ENCODE measurements at places on chromosomes 1 and 21.
A peak's percentile ranks its signal among the peaks of the same experiment; 100 is the strongest.

DNA sequence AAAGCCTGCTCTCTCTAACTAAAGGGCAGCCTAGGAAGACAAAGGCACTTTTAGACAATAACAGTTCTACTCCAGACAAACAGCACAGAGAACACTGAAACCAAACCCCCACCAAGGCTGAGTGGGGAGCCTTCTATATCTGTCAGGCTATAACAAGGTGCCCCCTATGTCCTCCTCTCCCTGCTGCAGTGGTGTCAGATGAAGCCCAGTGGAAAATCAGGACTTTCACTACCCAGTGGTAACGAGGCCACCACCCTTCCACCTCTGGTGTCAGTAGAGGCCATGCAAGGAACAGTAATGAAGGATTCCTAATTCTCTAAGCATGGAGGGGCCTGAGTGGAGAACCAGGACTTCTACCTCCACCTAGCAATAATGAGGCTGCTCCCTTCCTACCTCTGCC is 83.7 kb downstream of the ZSWIM5 start:
- DNase-seq = no peak

DNA sequence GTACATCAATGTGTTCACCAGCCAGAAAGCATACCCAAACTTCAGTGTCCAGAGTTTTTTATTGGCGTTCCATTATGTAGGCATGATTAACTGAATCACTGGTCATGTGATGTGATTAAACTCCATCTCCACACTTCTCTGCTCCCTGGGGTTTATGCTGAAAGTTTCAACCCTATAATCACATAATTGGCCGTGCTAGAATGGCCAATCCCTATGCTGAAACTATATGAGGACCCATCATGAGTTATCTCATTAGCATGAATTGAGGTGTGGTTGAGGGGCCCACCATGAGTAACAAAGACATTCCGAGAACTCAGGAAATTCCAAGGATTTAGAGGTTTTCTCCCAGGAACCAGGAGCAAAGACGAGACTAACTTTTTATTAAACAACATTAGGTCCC is 31.8 kb upstream of the FBXO28 start:
- peak; percentile 66 for DNase-seq

DNA sequence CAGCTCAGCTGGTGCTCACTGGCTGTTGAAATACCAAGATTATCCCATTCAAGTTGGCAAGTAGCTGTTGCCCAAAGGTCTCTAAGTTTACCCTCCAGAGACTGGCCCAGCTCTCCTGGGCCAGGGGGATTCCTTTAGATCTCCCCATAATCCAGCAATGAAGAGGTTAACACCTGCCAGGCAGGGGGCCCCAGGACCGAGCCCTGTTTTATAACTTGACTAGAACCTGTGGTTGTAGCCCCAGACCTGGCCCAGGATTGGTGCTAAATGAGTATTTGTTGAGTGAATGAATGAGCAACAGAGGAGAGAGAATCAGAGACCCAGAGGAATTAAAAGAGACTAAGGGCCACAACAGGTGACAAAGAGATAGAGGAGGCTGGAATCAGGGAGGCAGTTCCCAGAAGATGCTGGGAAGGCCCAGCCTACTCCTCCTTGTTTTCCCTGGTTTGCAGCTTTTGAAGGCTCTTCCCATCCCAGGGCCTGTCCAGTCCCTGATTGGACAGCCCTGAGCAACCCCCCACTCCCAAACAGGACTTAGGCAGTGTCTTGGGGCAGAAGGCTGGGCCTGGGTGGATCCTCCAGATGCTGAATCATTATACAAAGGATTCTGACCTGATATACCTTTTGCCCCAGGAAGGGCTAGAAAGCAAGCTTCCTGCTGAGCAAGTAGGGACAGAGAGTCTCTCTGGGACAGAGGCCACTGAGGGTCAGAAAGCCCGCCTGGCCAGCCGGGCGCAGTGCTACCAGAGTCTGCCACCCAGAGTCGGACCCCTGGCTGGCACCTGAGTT is 2.4 kb upstream of the RHBG start:
- no peak for DNase-seq

GRCh38 chr1:23960291-23961020 is 828 bp downstream of the PNRC2 start:
- DNase-seq = no peak

- peak; percentile 18 for DNase-seq
Measured at GRCh38 chr1:86866665-86867064, 47.3 kb downstream of the SELENOF start.

DNA sequence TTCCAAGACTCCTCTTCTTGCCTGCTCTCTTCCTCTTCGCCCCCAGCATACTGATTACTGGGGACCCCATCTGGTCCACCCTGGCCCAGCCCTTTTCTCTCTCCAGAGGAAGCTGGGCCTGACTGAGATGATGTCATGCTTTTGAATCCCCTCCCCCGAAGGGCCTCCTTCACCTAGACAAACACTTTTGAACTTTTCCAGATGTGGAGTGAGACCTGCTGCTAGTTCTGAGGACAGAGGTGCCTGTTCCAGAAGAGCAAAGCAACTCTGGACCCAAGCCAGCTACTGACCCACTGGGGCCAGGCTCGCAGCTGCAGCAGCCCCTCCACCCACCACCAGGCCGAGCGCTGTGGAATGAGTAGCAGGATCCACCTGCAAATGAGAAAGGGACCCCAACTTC is 8.4 kb downstream of the CD34 start:
- DNase-seq = no peak

GRCh38 chr1:119222271-119222670 is 81.8 kb upstream of the WARS2 start:
- no peak for DNase-seq

DNA sequence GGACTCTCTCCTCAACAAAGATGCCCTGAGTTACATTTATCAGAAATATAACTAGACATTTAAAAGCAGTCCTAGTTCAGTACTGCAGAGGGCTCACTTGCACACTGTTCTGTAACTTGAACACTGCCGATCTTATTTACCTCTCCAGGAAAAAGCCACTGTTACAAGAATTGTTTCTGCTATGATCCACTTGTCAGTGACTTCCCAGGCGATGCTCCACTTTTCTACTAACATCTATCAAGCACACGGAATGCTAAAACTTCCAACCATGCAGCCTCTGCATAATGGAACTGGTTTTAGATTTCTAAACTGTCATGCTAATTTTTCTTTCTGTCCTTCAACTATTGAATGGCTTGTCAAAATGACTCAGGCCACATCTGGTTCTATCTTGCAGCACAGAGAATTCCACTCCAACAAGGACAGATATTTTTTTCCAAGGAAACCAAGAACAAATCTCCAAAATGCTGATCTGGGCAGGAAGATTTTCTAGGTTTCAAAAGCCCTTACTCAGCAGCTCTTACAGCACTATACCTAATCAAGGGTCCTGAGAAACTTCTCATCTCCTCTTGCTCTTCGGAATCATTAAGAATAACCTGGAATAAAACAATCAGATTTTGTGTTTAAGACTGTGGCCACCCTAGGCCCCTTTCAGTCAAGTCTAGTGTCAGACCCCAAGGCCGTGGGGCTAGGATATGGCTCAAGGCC is 9.9 kb downstream of the SEC16B start:
- DNase-seq = no peak

DNA sequence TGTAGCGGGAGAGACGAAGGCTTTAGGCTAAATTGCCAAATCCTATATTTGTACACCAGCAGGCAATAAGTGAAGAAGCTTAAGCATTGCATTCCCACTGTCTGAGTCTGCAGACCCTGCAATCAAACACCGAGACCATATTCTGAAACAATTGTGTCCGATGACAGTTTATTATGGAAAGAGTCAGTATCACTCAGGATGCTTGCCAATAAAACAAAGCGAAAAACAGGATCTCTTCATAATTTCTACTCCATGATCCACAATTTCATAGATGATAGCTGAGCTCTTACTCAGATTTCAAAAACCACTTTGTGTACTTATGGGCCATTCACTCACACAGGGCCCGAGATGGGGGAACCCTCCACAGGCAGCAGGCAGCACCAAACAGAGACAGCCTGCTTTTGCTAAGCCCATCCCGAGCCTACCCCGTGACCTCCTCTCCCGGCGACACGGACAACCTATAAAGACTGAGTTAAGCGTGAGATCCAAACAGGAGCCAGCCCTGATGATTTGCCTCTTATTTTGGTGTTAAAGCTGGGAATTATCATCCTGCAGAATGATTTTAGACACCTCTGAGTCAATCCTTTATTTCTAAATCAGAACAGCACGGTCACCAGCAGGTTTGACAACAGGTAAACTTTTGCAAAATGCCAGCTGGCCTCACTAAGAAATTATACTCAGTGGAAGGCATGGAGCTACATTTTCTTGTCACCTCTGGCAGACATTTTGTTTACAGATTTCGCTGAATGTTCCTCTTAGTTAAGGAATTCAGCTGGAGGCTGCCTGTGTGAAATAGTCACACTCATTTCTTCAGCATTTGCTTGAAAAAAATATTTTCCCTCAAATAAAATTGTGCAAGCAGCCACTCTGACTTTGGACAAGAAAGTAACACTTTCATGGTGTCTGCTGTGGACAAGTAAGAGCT is 212.4 kb downstream of the GPATCH2 start:
- no peak for DNase-seq

GRCh38 chr1:231693361-231694074 is 66.9 kb downstream of the DISC1 start:
- no peak for DNase-seq

GRCh38 chr1:31416101-31416736 is 3.2 kb downstream of the SERINC2 start:
- no peak for DNase-seq

DNA sequence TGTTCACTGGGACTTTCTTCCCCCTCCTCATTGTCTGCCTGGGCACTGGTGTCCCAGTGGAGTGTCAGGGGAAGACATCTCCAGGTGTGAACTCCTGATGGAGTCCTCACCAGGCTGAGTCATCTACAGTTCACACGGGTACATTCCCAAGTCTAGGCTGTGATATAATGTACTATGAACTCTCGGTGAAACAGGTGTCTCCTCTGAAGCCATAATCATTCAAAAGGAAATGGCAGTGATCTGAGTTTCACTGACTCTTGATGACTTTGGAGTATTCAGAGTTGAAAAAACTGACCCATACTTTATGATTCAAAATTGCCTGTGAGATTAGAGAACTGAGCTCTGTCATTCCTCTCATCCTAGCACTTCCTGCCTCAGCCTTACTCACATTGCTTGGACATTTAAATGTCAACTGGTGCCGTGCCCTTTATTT is 9.1 kb downstream of the LAMC2 start:
- DNase-seq = no peak

DNA sequence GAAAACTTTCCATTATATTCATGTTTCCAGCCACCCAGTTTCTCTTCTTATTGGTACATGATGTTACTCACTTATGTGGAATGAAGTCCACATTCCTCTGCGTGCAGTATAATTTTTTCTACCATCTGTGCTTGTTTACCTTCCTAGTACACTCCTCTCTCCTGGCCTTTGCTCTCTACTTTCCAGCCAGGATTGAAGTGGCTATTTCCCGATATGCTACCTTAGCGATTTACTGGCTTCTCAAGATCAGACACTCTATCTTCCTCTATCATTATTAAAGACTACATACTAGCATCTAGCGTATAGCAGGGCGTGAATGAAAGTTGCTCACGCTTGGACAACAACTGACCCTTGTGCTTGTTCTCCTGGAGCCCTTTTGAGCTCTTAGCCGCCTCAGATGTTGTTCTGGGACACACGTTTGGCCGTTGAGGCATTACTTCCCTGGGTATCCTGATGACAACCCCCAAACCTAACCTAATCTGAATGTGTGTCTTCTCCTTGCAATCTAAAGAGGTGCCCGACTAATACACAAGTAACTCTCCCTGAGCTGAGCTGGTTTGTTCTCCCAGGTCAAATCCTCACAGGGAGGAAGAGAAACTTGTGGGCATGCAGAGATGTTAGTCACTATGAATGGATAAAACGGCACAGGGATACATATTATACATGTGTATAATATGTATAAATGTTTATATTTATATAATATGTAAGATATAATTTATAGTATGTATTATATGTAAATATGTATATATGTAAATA is 13.4 kb upstream of the MTARC2 start:
- DNase-seq = peak; percentile 48

- no peak for DNase-seq
Measured at GRCh38 chr21:19256934-19257660, 853.5 kb upstream of the TMPRSS15 start.

DNA sequence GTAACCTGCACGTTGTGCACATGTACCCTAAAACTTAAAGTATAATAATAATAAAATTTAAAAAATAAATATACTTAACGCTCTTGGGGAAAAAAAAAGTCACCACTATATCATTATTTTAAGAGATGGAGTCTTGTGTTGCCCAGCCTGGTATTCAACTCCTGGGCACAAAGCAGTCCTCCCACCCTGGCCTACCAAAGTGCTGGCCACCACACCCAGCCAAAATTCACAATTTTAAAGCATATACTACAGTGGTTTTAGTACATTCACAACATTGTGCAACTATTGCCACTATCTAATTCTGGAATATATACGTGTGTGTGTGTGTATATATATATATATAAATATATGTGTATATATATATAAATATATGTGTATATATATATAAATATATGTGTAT is 5.9 kb downstream of the HMGN2 start:
- no peak for DNase-seq

DNA sequence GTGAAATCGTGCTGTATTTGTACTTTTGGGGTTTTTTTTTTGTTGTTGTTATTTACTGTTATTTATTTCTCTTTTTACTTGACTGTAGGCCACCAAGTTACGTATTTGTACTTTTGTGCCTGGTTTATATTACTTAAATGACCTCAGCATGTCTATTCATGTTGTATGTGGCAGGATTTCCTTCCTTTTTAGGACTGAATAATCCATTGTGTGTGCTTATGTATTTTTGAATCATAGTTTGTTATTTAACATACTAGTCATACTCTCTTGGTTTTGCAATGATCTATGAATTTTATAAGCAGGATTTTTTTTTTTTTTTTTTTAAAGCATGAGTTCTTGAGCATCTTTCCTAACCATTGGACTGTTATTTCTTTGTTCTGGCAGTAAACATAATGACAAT is 51.2 kb downstream of the RNF2 start:
- DNase-seq = no peak

DNA sequence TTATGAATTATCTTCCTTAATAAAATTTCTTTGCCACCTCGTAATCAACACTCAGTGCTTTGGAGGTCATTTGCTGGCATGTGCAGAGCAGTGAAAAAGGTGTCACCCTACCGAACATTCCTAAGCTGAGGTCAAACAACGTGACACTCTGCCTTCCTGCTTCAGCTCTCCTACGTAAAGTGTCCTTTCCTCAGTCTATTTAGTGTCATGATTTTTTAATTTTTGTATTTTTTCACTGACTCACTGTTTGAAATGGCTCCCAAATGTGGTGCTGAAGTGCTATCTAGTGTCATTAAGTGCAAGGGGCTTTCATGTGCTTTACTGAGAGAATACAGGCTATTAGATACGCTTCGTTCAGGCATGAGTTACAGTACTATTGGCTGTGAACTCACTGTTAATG is 37.0 kb upstream of the ITPKB start:
- no peak for DNase-seq

DNA sequence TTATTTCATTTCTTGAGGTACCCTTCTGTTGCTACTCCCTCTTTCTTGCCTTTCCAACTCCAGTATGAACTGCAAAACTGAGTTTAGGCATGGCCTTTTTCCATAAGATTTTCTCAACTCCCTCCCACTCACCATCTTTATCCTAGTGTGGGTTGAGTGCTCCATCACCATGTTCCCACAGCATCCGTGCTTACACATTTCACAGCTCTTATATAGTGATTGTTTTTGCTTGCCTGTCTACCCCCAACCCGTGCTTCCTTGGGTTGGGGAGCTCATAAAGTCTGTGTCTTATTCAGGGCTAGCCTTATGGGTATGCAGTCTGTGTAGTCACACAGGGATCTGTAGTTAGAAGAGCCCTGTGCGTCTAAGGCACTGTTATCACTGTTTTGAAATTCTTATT is 68.2 kb upstream of the CCDC190 start:
- DNase-seq = no peak

- DNase-seq = no peak
Measured at GRCh38 chr1:23526329-23527041, 4.5 kb downstream of the E2F2 start.

Data from GM04503 (cell line).